ENCODE measurements at places on chromosomes 6 and 20.

- DNase-seq, result no peak
Measured at GRCh38 chr6:45758787-45759471, 256.7 kb downstream of the CLIC5 start.

- no peak for DNase-seq
Measured at GRCh38 chr6:149921361-149921760, 1.6 kb downstream of the RAET1G start.

DNA sequence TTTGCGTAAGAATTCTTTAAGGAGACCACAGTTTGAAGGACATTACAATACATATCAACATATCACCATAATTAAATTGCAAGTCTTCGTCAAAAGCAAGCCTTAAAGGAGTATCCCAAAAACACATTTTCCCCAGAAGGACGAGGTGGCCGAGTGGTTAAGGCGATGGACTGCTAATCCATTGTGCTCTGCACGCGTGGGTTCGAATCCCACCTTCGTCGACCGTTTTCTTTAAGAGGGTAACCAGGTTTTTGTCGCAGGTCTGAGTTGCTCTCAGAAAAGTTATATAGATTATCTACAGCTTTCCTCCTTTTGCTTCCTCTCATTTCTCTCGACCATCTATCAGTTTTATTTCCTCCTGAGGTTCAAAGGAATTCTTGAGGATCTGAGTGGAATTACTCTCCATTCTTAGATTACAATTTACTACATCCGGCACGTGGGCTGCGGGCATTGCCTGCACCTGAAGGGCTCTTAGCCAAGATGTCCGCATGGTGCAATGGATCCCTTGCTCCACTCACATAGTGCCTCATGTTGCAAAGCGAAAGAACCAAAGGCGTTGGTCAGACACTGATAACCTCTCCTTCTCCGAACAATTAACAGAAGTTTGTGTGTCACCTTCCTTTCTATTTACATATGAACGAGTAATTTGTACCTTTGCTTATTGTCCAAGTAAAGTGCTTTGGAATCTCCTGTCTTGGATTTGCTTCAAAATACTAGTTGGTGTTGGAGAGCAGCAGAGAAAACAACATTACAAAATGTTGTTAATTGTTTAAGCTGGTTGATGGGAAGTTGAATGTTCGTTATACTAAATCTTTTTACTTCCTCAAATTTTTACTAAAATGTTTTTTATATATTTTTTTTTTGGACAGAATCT, 14.0 kb downstream of the POM121L2 start:
- DNase-seq, result no peak

GRCh38 chr20:32509639-32510066, 75.5 kb downstream of the NOL4L start:
- DNase-seq, result no peak

Measured in inflammatory macrophage (primary cell).